ENCODE measurements at places on chromosomes 13 and 19.

DNA sequence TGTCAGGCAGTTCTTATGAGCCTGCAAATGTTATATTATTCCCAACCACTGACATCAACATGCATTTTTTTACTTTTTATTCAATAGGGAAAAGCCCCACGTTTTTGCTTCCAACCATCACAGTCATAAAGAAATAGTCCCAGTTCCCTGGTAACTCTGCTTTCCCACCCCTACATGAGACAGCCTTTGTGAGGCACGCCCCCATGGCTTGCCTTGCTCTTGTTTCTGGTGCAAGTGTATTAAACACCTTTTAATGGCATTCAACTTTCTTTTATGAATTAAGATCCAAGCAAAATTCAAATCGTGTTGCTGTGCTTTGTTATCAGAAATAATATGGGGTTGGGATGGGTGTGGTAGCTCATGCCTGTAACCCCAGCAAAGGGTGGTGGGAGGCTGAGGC lies 54.2 kb upstream of the ZNF429 start:
- no peak for DNase-seq
- H3K27ac ChIP-seq = no peak overlapping the region
- H3K36me3 ChIP-seq = peaks cover 11% of the 10 kb centered on the region
- H3K4me1 ChIP-seq = no peaks in the 10 kb centered on the region
- H3K27me3 ChIP-seq = no peaks in the 10 kb centered on the region

GRCh38 chr13:20570517-20570916 lies 3.6 kb downstream of the IFT88 start:
- H3K4me1 ChIP-seq = no peaks in the 10 kb centered on the region
- no peak overlapping the region for H3K27ac ChIP-seq
- no peak for DNase-seq
- H3K4me3 ChIP-seq = no peak overlapping the region

GRCh38 chr13:102280366-102280765 lies 121.5 kb downstream of the FGF14 start:
- H3K27me3 ChIP-seq = no peaks in the 10 kb centered on the region
- H3K36me3 ChIP-seq = no peaks in the 10 kb centered on the region
- H3K27ac ChIP-seq = no peak overlapping the region
- no peak overlapping the region for H3K4me3 ChIP-seq
- DNase-seq = no peak

DNA sequence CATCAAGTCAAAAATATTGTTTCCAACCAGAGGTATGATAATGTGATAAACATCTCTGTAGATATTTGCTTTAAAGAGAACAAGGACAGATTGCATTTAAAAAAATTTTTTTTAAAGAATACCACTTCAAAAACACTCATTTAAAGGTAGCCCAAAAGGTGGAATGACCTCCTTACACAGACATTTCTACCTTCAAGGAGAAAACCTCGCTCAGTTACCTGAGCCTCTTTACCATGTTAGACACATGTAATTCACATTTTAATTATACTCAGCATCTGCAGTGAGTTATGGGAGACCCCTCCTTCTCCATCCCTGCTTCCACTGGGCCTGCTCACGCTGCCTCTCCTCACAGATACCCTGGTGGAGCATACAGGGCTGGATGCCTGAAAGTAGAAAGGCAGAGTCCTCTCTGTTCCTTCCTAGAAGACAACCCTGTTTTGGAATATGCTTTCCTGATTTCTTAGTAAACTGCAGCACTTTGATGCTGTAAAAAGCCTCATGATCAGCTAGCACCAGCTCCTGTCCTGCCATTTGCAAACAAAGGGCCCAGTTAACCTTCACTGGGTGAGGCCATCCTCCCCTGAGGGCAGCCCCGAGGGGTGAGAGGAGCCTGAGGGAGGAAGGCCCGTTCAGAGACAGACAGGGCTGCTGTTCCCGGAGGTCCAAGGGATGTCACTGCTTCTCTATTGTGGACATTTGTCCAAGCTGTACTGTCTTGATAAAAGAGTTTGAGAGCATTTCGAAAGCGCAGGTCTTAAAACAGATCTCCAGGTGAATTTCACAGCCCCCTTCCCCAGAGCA lies 117.8 kb downstream of the IRS2 start:
- peaks cover 5% of the 10 kb centered on the region for H3K4me1 ChIP-seq
- no peak overlapping the region for H3K27ac ChIP-seq
- H3K27me3 ChIP-seq = no peaks in the 10 kb centered on the region
- H3K4me3 ChIP-seq = no peak overlapping the region
- no peaks in the 10 kb centered on the region for H3K36me3 ChIP-seq

GRCh38 chr13:45048890-45049407 lies 59.6 kb downstream of the GPALPP1 start:
- H3K27ac ChIP-seq = no peak overlapping the region
- H3K27me3 ChIP-seq = no peaks in the 10 kb centered on the region
- no peak overlapping the region for H3K4me3 ChIP-seq
- no peaks in the 10 kb centered on the region for H3K36me3 ChIP-seq

- DNase-seq = no peak
- H3K4me3 ChIP-seq = no peak overlapping the region
- no peaks in the 10 kb centered on the region for H3K36me3 ChIP-seq
- no peaks in the 10 kb centered on the region for H3K4me1 ChIP-seq
Observed at GRCh38 chr13:76503766-76504165, 382.4 kb downstream of the KCTD12 start.

GRCh38 chr19:803099-803561 lies 5.9 kb downstream of the PTBP1 start:
- peaks cover 7% of the 10 kb centered on the region for H3K4me1 ChIP-seq
- no peak overlapping the region for H3K4me3 ChIP-seq
- H3K27me3 ChIP-seq = no peaks in the 10 kb centered on the region
- H3K36me3 ChIP-seq = peaks cover 74% of the 10 kb centered on the region

DNA sequence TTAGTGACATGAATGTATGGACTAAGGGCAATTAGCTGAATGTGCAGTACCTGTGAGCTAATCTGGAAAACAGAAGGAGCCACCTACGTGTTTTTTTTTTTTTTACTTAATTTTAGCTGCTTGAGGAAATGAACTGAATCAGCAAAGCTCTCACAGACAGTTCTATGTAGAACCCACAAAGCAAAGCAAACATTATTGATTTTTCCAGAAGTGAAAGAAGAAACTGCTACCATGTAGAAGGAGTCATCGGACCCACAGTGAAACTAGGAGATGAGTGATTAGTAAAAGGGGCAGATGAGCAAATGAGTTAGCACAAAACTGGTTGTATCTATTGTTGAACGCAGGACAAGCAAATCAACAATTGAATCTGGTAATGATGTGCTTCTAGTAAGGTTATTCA lies 94.1 kb upstream of the SLC7A1 start:
- no peak overlapping the region for H3K27ac ChIP-seq
- no peaks in the 10 kb centered on the region for H3K36me3 ChIP-seq
- H3K4me1 ChIP-seq = no peaks in the 10 kb centered on the region
- DNase-seq = no peak

DNA sequence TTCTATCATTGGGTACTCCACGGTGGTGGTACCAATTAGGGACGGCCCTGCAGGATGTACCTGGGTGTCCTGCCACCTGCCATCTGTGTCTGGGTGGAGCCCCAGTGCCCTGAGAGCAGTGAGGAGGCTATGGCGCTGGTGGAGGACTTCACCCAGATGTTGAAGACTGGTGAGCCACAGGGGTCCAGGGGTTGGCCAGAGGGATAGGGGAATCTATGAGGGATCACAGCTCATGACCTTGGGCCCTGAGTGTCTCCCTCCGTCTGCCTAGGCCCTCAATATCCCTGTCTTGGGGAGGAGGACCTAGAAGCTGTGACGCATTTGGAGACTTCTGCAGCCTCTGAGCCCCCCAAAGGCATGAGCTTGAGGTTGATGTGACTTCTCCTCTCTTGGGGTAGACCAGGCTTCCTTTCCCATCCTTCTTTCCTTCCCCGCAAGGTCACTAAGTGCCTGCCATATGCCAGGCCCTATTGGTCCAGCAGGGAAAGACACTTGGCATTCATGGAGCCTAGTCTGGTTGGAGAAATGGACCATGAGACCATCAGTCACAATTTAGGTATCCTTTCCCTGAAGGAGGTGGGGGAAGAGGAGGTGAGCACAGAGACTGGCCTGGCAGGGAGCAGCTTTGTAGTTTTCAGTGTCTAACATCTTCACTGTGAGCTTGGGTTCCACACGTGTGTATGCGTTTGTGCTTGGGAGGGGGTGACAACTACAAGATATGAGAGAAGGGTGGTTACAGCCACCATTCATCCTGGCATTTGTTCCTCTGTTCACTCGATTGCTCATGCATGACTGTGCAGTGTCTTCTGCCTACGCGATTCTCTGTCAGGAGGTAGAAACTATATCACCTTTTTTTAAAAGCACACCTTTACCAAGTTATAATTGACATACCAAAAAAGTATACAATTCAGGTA lies 5.1 kb upstream of the MZF1 start:
- no peak overlapping the region for H3K27ac ChIP-seq
- no peak overlapping the region for H3K4me3 ChIP-seq
- H3K27me3 ChIP-seq = no peaks in the 10 kb centered on the region
- no peak for DNase-seq
- no peaks in the 10 kb centered on the region for H3K36me3 ChIP-seq

DNA sequence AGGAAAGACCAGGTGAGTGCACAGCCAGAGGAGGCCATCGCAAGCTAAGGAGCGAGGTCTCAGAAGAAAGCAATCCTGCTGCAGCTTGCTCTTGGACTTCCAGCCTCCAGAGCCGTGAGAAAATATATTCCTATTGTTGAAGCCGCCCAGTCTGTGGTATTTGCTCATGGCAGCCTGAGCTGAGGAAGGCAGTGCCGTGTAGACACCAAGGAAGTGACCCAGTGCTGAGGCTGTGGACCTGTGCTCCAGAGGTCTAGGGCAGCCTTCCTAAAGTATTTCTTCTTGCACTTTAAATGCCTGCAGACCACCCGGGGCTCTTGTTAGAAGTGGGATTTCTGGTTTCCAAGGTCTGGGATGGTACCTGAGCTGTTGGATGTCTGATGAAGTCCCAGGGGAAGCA lies 158.5 kb upstream of the KL start:
- H3K4me3 ChIP-seq = no peak overlapping the region
- no peak overlapping the region for H3K27ac ChIP-seq
- no peak for DNase-seq
- no peaks in the 10 kb centered on the region for H3K4me1 ChIP-seq

DNA sequence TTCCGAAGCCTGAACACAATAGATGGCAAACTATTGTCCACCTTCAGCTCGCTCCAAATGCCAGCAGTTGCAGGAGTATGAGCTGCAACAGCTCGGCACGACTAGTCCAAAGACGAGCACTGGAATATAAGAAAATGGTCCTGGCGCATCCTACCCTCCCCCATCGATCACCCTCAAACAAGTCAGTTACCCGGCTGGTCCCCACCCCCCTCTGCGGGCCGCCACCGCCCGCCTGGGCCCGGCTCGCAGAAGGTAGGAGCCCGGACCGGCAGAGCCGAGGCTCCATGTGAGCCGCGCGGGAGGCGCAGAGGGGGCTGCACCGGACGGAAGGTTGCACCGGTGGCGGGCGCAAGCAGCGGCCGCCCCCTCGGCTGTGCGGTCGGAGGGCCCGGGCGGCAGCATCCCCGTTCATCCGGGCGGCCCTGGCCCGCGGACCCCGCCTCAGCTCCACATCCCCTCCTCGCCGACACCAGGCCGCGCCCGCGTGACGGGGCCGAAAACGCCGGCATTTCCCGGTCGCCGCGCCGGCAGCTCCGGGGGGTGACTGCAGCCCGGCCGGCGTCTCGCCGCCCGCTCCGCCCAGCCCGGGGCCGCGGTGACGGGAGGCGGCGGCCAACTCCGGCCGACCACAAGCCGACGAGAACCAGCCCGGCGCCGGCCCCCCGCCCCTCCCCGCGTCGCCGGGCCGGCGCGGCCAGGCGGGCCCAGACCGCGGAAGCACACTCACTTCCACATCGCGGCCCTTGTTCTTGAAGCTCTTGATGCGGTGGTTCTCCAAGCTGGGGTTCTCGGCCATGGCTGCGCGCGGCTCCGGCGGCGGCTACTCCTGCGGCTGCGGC lies 552 bp downstream of the KPNA3 start:
- H3K4me3 ChIP-seq = peak overlapping the region; percentile 88
- H3K36me3 ChIP-seq = no peaks in the 10 kb centered on the region
- no peaks in the 10 kb centered on the region for H3K4me1 ChIP-seq
- DNase-seq = no peak

- no peaks in the 10 kb centered on the region for H3K4me1 ChIP-seq
- peaks cover 73% of the 10 kb centered on the region for H3K36me3 ChIP-seq
- no peak overlapping the region for H3K4me3 ChIP-seq
- no peak for DNase-seq
- no peak overlapping the region for H3K27ac ChIP-seq
Observed at GRCh38 chr19:38710416-38710702, 33.9 kb downstream of the CAPN12 start.

DNA sequence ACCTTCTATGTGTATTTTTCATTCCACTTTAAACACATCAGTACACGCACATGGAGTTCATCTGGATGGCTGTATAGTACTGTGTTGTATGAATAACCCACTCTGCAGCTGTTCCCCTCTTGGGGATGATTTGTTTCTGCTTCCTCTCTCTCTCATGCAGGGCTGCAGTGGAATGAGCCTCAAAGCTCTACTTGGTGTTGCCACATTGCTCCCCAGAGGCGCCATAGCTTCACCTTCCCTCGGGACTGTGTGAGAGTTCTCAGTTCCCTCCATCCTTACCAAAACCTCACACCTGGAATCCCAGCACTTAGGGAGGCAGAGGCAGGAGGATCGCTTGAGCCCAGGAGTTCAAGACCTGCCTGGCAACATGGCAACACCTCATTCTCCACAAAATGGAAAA lies 28.4 kb upstream of the GPR183 start:
- H3K27me3 ChIP-seq = no peaks in the 10 kb centered on the region
- no peak overlapping the region for H3K27ac ChIP-seq
- 0 out of 2 replicates have a peak, but pooled peaks cover 1% of the 10 kb centered on the region for H3K4me1 ChIP-seq
- no peak for DNase-seq
- H3K4me3 ChIP-seq = no peak overlapping the region

GRCh38 chr13:109199280-109199679 lies 569.9 kb downstream of the MYO16 start:
- H3K36me3 ChIP-seq = no peaks in the 10 kb centered on the region
- no peak for DNase-seq
- H3K4me1 ChIP-seq = no peaks in the 10 kb centered on the region
- no peak overlapping the region for H3K4me3 ChIP-seq

- H3K4me3 ChIP-seq = no peak overlapping the region
- H3K27me3 ChIP-seq = no peaks in the 10 kb centered on the region
- H3K27ac ChIP-seq = no peak overlapping the region
- no peaks in the 10 kb centered on the region for H3K4me1 ChIP-seq
- H3K36me3 ChIP-seq = peaks cover 12% of the 10 kb centered on the region
Observed at GRCh38 chr13:19663416-19663979, 30.0 kb downstream of the MPHOSPH8 start.
